T-helper 2 cell treated with Interferon-gamma antibody and Interleukin-4, amounts not matched to agents 5 μg/mL and 100 μg/mL, for 36 hours (primary cell): ENCODE measurements at places on chromosomes 7 and 10.

GRCh38 chr10:73218431-73219191, 28.4 kb downstream of the DNAJC9 start:
- H3K27me3 ChIP-seq: no peaks in the 10 kb centered on the region
- no peak overlapping the region for H3K27ac ChIP-seq
- no peak for DNase-seq
- H3K4me3 ChIP-seq: no peak overlapping the region
- peaks cover 16% of the 10 kb centered on the region for H3K4me1 ChIP-seq

- H3K4me3 ChIP-seq: no peak overlapping the region
- no peak overlapping the region for H3K27ac ChIP-seq
- H3K36me3 ChIP-seq: no peaks in the 10 kb centered on the region
- H3K27me3 ChIP-seq: peaks cover 27% of the 10 kb centered on the region
- peak; percentile 63 for DNase-seq
- no peaks in the 10 kb centered on the region for H3K4me1 ChIP-seq
Observed at GRCh38 chr10:79929409-79929904, 19.4 kb downstream of the SFTPD start.

GRCh38 chr10:131047501-131047900, 264.0 kb downstream of the TCERG1L start:
- no peak overlapping the region for H3K4me3 ChIP-seq
- H3K36me3 ChIP-seq: no peaks in the 10 kb centered on the region
- no peak overlapping the region for H3K27ac ChIP-seq
- DNase-seq: no peak
- H3K4me1 ChIP-seq: no peaks in the 10 kb centered on the region

GRCh38 chr10:129866894-129867293, 97.2 kb downstream of the EBF3 start:
- no peak overlapping the region for H3K4me3 ChIP-seq
- H3K27ac ChIP-seq: no peak overlapping the region
- H3K4me1 ChIP-seq: peaks cover 3% of the 10 kb centered on the region
- H3K36me3 ChIP-seq: no peaks in the 10 kb centered on the region

DNA sequence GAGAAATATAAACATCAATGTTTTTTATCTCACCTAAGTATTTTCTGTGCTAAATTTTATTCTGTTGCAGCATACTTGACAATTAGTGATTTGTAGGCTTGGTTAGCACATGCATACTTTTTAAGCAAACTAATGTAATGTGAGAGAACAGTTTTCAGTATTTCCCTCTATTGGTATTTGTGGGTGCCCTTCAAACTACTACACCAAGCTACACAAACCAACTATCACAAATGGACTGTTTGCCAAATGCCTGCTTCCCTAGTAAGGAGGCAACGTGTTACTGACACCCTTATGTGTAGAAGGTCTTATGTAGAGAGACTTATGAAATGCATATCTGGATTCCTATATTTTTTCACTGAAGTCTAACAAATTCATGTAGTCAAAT, 98.4 kb upstream of the FZD1 start:
- no peaks in the 10 kb centered on the region for H3K4me1 ChIP-seq
- no peaks in the 10 kb centered on the region for H3K36me3 ChIP-seq
- no peak for DNase-seq
- H3K27me3 ChIP-seq: no peaks in the 10 kb centered on the region
- H3K27ac ChIP-seq: no peak overlapping the region
